ENCODE measurements at places on chromosomes 7 and 10.

DNA sequence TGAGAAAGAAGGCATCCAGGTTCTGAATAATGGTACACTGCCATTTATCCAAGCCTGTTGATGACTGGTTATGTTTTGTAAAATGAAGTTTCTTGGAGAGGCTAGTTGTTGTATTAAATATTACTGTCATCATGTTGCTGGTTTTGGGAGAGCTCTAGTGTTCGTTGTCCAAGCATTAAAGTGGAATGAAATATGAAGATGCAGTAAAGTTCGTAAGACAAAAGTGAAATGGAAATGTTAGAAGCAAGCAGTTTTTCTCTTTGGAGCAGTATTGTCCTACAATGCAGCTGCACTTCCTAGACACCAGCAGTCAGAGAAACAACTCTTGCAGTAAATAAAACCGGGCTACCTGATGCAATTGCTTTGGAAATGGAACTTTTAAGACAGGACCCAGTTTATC is 156.8 kb upstream of the FZD1 start:
- no peak for DNase-seq

DNA sequence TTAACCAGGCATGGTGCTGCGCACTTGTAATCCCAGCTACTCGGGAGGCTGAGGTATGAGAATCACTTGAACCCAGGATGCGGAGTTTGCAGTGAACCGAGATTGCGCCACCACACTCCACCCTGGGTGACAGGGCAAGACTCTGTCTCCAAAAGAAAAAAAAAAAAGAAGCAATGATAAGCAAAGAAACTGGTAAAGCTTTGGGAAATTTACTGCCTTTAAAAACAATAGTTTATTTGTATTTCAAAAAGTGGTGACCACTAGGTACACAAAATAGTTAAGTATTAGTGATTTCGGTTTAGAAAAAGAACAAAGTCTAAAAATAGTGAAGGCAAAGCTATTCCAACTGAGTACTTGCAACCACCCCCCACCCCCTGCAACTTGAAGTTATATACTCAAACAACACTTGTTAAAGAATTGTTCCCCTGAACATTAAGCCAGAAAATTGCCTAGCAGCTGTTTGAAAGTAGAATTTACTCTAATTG is 37.7 kb downstream of the MALSU1 start:
- DNase-seq, result no peak

GRCh38 chr7:133629701-133630100 is 376.8 kb downstream of the EXOC4 start:
- no peak for DNase-seq

GRCh38 chr10:95384011-95384704 is 93.4 kb upstream of the PDLIM1 start:
- DNase-seq, result no peak

GRCh38 chr7:129634361-129635034 is 23.0 kb downstream of the NRF1 start:
- no peak for DNase-seq

GRCh38 chr7:70380421-70381015 is 751.4 kb upstream of the GALNT17 start:
- peak; percentile 33 for DNase-seq

DNA sequence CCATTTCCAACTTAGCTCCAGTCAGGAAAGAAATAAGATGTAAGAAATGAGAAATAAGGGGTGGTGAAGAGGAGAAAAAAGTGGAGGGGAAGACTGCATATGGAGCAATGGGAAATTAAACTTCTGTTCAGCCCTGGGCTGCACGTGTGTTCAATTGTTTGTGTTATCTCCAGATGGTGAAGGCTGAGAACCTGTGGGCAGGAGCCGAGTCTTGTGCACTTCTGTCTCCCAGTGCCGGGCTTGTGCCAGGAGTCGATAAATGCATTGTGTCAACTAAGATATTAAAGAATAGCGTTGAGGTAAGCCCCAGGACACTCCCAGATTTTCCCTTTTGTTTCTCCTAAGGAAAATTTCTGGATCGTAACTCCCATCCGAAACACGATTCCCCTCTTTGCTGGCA is 98.2 kb downstream of the PRLHR start:
- DNase-seq, result no peak

GRCh38 chr10:43377424-43377883 is 6.0 kb downstream of the FXYD4 start:
- no peak for DNase-seq

- DNase-seq, result peak; percentile 70
Observed at GRCh38 chr7:130896898-130897514, 163.0 kb upstream of the KLF14 start.

- DNase-seq, result no peak
Observed at GRCh38 chr10:127850944-127851343, 41.8 kb downstream of the CLRN3 start.

DNA sequence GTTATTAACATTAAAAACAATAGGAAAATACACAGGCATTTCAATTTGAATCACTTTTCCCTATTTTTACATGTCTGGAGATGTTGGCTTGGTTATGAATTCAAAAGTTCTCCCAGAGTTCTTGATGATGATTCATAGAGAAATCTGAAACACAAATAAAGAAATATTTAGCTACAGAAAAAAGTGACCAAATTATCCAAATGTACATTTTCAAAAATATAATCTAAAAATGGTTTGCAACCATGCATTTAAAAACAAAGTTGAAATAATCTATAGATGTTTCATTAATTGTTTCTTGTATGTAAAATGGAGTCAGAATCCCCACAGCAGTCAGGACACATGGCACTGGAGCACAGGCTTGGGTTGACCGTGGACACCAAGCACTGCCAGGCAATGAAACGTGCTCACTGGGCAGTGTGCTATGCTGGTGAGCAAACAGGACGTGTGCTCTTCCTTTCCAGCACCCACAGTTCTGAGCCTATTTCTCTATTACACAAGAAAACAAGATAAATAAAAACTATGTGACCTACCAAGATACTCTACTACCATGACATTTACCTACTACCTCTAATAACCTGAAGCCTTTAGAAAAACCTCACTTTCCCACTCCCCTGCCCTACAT is 44.1 kb upstream of the PTPRN2 start:
- no peak for DNase-seq

DNA sequence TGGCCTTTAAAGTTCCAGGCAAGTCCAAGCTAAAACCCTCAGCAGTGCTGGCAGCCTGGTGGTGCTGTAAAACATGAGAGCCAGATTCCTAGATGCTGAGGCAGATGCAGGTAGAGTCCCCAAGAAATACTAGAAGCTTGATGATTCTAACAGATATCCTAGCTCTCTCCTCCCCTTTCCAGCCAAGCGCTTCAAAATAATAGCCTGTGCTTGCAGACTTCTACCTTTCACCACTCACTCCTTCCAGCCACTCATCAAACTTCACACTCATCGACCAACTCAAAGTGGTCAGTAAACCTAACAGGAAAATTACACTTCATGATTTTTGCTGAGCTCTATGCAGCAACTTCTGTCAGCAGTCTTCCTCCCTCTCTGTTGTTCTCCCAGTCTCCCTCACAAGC is 50.2 kb downstream of the LMBR1 start:
- DNase-seq, result no peak

- no peak for DNase-seq
Observed at GRCh38 chr7:24595671-24596418, 22.6 kb downstream of the PALS2 start.

DNA sequence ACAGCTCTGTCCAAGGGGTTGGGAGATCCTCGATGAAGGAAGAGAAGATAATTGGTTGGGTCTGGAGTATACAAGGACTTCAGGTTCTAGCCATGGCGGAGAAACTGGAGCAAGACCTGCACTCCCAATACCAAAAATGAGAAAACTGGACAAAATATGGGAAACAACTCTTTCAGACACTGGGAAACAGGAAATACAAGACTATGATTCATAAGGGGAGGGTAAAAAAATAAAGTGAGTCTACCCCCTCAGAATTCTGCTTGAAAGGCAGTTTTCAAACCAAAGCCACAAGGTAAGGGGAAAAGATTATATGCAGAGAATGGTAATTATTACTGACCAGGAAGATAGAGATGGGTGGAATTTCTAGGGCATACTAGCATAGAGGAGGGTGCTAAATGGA is 10.2 kb upstream of the SEC61G start:
- no peak for DNase-seq

DNA sequence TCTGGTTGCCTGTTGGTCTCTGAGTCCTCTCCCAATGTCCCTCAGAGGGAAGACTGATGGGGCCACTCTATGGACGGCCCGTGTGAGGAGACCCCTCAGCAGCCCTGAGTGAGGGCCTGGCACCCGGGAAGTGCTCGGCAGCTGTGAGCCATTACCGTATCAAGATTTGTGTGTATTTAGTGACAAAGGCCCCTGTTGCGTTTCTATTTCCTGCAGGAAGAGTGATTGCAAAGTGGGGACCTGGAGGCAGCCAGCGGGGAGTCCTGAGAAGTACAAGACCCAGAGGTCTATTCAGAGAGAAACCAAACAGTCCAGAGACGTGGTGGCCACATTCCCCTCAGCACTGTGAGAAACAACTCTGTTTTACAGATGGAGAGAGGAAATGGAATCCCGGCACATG is 51.1 kb upstream of the CHST15 start:
- DNase-seq, result no peak

- DNase-seq, result peak; percentile 39
Observed at GRCh38 chr10:690372-691161, 1.1 kb upstream of the DIP2C start.

DNA sequence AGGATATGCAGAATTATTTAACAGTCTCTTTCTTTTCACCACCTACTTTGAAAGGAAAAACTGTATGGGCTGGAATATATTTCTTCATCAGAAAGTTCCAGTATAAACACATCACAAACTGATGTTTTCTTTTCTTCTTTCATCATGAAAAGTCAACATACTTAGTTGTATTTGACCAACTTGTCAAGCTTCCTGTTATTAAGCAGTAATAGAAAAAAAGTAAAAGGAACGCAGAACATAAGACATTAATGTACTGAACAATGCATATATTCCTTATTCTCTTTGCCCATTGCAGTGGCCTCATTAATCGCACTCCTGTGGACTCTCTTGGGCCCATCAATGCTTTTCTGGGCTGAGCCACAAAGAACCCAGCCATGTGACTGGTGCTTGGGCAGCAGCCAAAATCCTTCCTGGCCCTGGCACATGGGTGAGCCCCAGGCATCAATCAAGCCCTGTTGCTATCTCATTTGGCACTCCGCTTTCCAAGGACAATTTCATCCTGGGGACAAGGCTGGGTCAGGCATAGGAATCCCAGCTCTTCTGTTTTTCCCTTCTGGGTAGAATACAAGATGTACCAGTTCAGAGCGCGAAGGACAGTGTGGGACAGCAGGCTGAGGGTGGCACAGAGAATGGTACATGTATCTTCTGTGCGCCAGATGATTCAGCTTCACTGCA is 42.3 kb downstream of the RHOBTB1 start:
- no peak for DNase-seq

- no peak for DNase-seq
Observed at GRCh38 chr7:140025241-140025640, 37.5 kb downstream of the PARP12 start.

DNA sequence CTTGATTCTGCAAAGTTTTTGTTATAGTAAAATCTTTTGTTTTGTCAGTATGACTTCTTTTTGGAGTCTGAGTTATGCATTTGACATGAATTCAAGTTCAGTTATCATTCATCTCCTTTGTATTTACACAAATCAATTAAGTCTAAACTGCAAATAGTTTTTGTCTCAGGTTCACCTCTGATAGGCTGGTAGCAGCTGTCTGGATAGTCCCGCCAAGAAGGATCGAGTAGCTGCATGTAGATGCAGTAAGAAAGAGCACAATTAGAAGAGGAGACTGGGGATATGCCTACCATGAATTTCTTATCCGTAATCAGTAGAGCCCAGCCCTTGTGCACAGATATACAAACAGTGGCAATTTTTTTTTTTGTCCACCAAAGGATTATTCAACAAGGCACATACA is 392.5 kb upstream of the ETV1 start:
- no peak for DNase-seq

DNA sequence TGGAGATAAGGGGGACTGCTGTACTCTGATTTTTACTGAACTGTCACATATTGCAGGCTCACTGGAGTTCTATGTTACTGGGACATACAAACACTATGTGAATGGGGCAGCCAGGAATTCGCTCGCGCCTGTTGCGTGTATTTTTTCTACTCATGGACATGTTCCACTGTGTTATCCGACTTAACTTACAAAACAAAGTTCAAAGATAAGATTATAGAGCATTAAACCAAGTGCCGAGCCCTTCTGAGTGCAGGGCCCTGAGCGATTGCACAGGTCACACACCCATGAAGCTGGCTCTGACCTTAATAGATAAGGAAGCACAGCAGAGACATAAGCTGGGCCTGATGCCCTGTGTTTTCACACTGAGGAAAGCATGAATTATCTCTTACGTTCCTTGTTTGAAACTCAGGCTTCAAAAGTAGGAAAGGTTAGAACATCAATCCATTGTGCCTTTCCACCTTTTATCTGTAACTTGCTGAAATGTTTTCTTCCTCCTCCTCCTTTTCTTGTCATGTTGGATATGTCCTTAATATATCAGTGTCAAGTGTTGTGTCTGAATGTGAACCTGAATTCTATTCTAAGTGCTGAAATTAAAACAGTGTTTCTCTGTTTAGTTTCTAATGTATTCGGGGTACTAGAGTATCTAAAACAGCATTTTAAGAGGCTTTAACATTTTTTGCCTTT is 273.8 kb downstream of the AUTS2 start:
- DNase-seq, result peak; percentile 18

Measured in uterus (tissue), 4 donors.